PC-3 (cell line): ENCODE measurements at places on chromosomes 5 and 9. TPM values are rescaled to one million over a fixed set of nuclear protein-coding genes. Genes with fewer than 3 reads are reported as not detected.

GRCh38 chr5:148875205-148875875 is 48.9 kb downstream of the ADRB2 start:
- DNase-seq: peak; percentile 56

SYK gene
- total RNA-seq: 12.9 and 14.6 TPM in 2 replicates

GRCh38 chr5:119949426-119949999 is 320.2 kb downstream of the FAM170A start:
- no peak for DNase-seq

PCDHA7 gene
- 0.26 and 0.52 TPM in 2 replicates for total RNA-seq

CAPSL gene
- total RNA-seq: 0.11 TPM in 1 of 2 replicates, not detected in the other

PPP2R2B gene
- 2.4 TPM in 1 of 2 replicates, not detected in the other for total RNA-seq

ZFP37 gene
- not detected in 2 replicates for total RNA-seq

DNA sequence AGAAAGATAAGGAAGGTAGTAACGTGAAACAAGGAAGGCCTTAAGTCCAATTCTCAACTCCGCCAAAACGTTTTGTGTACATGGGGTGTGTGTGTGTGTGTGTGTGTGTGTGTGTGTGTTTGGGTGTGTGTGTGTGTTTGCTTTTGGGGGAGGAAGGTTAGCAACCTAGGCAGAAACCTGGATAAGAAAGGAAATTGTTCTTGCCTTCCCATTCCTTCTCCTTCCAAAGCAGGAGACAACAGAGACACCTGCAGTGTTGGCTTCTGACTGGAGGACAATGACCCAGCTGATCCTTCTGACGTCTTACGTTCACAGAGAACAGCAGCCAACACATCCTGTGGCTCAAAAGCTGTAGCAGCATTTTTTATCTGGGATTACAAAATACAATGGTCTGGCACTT is 4.1 kb upstream of the CCNG1 start:
- no peak for DNase-seq

SPINK6 gene
- not detected in 2 replicates for total RNA-seq

- no peak for DNase-seq
Measured at GRCh38 chr5:87782916-87783315, 370.2 kb upstream of the CCNH start.
